ENCODE measurements at places on chromosomes 7 and 10. TPM values are rescaled to one million over a fixed set of nuclear protein-coding genes. Genes with fewer than 3 reads are reported as not detected.

- no peak for ATAC-seq
Observed at GRCh38 chr10:106392778-106393177, 771.7 kb downstream of the SORCS1 start.

DNA sequence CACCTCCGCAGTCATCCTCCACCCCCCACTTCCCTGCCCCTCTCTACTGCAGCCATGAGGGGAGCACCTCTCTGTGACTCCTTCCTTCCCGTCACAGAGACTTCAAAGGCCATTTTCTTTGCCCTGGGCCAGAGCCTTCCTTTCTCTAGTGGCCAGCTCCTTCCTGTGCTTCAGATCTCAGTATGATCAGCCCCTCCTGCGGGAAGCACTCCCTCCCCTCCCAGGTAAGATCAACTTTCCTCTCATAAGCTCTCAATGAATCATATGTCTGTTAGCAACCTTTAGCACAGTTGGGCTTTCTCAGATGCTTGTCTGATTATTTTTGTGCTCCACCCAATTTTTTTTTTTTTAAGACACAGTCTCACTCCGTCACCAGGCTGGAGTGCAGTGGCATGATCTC lies 241.0 kb upstream of the PRSS1 start:
- ATAC-seq, result peak; percentile 73

IRF5 gene
- total RNA-seq, result 15.7 TPM

- ATAC-seq, result no peak
Observed at GRCh38 chr10:3622427-3622826, 162.6 kb downstream of the KLF6 start.

GRCh38 chr7:116315803-116316202 lies 105.5 kb downstream of the TES start:
- no peak for ATAC-seq

FRAT1 gene
- 1.6 TPM for total RNA-seq

DNA sequence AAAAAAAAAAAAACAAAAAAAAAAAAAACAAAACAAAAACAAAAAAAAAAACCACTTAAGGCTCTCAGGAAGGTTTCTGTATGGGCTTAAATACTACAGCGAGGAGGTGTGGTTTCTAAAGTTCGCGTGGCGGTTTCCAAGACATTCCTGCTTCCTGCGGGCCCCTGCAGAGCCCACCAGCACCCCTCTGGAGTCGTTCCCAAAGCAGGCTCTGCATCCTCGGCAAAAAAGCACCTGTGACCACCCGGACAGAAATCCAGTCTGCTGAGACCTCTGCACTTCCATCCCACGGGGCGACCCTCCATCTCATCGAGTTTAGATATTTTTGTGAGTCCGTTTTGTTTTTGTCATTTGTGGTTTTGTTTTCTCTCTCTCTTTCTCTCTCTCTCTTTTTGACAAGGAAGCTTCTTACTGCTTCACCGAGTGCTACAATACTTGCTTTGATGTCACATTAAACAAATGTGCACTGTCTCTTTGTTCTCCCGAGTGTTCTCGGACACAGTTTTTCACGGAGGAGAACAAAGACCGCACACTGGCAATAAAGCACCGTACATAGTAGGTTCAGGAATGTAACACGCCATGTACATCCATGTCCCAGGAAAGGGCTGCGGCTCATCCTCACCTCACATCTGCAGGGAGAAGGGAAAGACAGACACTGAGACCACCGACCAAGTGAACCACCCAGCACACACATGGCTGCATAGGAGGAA lies 21.5 kb downstream of the PDGFA start:
- no peak for ATAC-seq

DNA sequence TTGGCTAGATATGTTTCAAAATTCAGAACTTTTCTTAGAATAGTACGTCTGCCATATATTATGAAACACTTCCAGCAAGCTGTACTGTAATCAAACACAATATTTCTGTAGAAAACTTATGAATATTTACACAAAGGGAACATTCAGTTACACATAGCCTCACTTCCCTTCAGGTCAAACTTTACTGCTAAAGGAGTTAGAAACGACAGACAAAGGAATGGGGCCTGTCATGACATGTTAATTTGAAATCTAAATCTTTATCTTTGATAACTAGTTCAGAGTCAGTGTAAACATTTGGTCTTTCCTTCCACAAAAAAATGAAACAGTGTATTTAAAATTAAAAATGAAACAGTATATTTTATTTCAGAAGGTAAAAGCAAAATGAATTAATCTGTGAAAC lies 1.0 kb upstream of the CROT start:
- ATAC-seq, result no peak

DNA sequence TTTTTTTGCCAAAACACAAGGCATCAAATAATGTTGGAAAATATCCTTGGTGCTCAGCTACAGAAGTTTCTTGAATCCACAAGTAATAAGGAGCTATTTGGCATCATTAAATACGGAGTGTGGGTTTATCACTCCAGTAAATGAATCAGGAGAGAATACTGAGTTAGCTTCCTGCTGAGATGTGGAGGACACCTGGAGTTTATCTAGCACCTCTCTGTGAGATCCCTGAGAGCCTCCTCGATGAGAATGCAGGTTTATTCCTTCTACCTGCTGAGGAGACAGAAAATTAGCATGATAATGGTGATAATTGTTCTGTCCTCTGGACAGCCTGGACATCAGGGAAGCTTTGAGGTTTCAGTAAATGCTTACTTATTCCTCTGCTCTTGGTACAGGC lies 40.5 kb downstream of the NRG3 start:
- no peak for ATAC-seq

- ATAC-seq, result no peak
Observed at GRCh38 chr7:92359801-92360200, 87.5 kb upstream of the GATAD1 start.

- no peak for ATAC-seq
Observed at GRCh38 chr10:1272079-1272776, 216.0 kb downstream of the WDR37 start.

RBM20 gene
- total RNA-seq, result 3.1 TPM

CYP51A1 gene
- 134 TPM for total RNA-seq

DNA sequence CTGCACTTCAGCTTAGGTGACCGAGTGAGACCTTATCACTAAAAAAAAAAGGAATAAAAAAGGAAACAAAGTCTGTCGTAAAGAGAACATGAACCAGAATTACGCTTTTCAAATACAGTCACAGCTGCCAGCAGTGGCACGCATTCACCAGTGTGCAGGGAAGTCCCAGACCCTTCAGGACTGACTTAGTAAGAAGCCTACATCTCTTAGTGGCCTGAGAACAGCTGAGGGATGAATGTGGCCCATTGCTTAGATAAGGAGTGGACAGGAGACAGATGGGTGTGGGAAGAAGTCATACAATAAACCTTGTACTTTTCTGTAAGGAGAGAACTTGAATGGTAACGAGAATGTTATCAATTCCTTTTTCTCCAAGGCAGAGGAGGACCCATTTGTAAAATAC lies 178.5 kb downstream of the JCAD start:
- no peak for ATAC-seq

DNA sequence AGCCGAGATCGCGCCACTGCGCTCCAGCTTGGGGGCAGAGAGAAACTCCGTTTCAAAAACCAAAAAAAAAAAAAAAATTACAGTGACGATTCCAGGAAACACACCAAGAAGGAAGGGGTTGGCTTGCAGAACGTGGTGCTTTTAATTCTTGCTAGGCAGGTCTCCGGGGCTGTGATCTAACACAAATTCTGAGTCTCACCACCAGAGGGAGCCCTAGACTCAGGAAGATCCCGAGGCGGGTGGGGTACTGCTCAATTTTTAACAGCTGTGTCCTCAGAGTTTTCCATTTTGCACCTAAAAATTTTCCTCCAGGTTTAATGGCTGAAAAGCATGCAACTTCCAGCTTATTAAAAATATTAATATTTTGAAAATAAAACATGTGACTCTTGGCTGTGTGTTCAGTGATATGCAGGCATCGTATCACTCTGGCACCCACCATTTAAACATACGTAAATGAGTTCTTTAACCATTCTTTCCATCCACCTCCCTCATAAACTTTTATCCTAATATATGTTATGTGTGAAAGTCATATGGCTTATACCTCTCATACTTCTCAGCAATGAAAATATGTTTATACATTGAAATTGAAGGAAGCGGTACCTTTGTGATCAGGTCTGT lies 26.5 kb upstream of the NUB1 start:
- peak; percentile 76 for ATAC-seq

DNA sequence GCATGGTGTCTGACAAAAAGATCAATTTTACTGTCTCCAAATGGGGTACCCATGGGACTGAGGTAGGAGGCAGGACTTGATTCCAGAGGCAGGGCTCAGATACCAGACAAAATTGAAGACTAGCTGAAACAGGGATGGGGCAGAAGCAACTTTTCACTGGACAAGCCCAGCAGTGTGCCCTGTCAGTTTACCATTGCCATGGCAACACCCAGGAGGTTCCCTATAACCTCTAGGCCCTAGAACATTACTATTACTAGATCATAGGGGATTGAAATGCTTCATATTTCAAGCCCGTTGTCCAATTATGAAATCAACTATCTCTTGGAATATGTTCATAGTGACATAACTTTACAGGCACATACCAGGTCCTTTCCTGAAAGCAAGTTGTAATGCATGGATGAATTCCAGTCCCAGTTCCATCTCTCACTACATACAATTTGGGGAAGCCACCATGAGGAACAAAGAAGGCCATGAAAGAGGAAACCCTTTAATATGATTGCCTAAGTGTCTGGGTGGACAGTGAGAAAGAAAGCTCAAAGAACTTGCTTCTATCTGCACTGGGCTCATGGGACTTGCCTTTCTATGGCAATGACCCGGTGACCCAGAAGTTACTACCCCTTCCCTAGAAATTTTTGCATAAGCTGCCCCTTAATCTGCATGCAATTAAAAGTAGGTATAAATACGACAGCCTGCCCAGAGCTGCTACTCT lies 557.9 kb downstream of the KCNMA1 start:
- ATAC-seq, result no peak

ASZ1 gene
- total RNA-seq, result not detected

Measured in esophagus mucosa (tissue), 1 donor.